Activated CD4-positive, alpha-beta T cell treated with anti-CD3 and anti-CD28 coated beads, Interleukin-2, amount 10 ng/mL, durations not matched to agents 7 days and 5 days (primary cell): ENCODE measurements at places on chromosomes 4 and X.

GRCh38 chr4:168618577-168619265 is 121.9 kb downstream of the PALLD start:
- no peak overlapping the region for H3K4me3 ChIP-seq
- H3K27me3 ChIP-seq = peaks cover 18% of the 10 kb centered on the region
- no peak for DNase-seq
- H3K4me1 ChIP-seq = no peaks in the 10 kb centered on the region

DNA sequence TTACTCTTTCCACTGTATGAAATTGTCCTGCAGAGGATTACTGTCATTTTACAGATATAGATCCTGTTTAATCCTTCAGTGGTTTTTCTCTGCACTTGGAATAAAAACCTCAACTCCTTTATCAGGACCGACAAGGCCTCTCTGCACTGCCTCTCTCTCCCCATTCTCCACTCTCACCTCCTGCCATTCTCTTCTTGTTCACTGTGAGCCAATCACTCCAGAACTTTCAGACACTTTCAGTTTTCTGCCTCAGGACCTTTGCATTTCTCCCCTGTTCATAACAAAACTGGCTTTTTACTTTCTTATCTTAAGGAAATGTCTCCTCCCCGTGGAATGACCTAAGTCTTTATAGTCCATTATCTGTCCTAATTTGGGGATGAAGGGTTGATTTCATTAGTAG is 137.3 kb downstream of the ELOVL6 start:
- peaks cover 7% of the 10 kb centered on the region for H3K36me3 ChIP-seq
- H3K4me1 ChIP-seq = peaks cover 44% of the 10 kb centered on the region
- H3K27ac ChIP-seq = peak overlapping the region; percentile 89
- no peak overlapping the region for H3K4me3 ChIP-seq
- DNase-seq = no peak
- no peaks in the 10 kb centered on the region for H3K27me3 ChIP-seq

DNA sequence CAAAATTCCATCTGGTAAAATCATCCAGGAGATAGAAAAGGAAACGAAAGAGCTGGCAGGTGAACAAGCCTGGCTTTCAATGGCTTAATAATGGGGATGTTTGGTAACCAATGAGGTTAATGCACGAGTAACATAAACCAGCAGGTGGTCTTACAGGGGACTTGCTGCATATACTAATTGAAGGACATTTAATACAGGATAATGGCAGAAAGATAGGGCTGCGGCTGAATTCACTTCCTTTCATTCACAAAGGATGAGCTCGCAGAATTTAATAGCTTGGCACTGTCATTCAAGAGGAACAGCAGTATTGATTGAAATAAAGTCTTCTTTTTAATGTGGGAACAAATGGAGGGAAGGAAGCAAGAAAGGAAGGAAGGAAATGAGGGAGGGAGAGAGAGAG is 156.3 kb upstream of the RAI2 start:
- H3K27ac ChIP-seq = no peak overlapping the region
- no peaks in the 10 kb centered on the region for H3K4me1 ChIP-seq
- H3K4me3 ChIP-seq = no peak overlapping the region

DNA sequence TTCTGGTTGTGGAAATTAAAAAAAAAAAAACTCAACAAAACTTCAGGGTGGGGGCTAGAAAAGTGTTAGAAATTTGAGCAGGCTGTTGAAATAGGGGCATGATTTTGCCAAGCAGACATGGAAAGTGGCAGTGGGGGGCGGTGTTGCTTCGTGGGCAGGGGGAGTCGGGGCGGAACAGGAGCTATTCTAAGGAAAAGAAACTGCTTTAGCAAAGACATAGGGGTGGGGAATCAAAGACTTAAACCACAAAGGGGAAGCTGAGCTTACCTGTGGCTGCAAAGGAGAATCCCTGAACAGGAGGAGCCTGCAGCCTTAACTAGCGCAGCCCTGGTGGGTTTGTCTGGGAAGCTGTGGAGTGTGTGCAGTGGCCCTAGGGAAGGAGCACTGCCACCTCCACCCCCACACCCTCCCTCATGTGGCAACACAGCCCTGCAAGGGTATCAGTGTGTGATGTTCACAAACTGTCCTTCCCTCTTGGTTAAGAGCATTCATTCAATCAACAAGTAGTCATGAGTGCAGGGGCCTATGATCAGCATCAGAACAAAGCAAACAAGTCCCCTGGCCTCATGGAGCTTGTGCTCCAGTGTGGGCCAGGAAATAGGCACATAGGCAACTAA is 20.5 kb downstream of the SEL1L3 start:
- peak; percentile 63 for DNase-seq
- H3K36me3 ChIP-seq = peaks cover 32% of the 10 kb centered on the region
- no peaks in the 10 kb centered on the region for H3K27me3 ChIP-seq
- peaks cover 42% of the 10 kb centered on the region for H3K4me1 ChIP-seq

GRCh38 chr4:89765966-89766365 is 71.0 kb downstream of the SNCA start:
- H3K27me3 ChIP-seq = peaks cover 10% of the 10 kb centered on the region
- H3K4me1 ChIP-seq = no peaks in the 10 kb centered on the region
- no peak overlapping the region for H3K27ac ChIP-seq
- H3K36me3 ChIP-seq = no peaks in the 10 kb centered on the region

DNA sequence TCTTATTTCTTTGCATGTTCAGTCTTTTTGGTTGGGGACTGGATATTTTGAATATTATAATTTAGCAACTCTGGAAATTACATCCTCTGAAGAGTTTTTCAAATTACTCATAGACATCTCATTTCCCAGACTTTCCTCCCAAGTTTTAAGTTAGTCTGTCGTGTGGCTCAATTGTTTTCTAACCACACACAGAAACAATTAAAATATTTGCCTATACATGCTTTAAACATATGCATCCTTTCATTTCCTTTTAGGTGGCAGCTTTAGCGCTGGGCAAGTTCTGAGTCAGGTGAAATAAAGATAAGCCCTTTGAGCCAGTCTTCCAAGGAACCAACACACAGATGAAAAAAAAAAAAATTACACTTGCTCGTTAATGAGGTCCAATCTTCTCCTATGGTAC is 307.0 kb upstream of the SPOCK3 start:
- H3K4me3 ChIP-seq = no peak overlapping the region
- DNase-seq = no peak
- H3K4me1 ChIP-seq = no peaks in the 10 kb centered on the region
- H3K27ac ChIP-seq = no peak overlapping the region
- H3K27me3 ChIP-seq = no peaks in the 10 kb centered on the region
- no peaks in the 10 kb centered on the region for H3K36me3 ChIP-seq

DNA sequence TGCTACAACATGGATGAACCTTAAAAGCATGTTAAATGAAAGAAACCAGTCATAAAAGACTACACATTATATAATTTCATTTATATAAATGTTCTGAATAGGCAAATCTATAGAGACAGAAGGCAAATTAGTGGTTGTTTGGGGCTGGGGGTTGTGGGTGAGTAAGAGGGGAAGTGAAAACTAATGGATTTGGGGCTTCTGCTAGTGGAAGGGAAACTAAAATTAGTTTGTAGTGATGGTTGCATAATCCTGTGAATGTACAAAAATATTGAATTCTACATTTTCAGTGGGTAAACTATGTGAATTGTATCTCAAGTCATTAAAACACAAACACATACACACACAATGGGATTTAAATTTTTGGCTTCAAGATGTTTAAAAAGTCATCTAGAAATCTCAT is 25.4 kb upstream of the LIMCH1 start:
- H3K27me3 ChIP-seq = no peaks in the 10 kb centered on the region
- no peak overlapping the region for H3K4me3 ChIP-seq
- no peaks in the 10 kb centered on the region for H3K36me3 ChIP-seq
- no peaks in the 10 kb centered on the region for H3K4me1 ChIP-seq
- DNase-seq = no peak
- no peak overlapping the region for H3K27ac ChIP-seq

- no peaks in the 10 kb centered on the region for H3K27me3 ChIP-seq
- H3K4me1 ChIP-seq = no peaks in the 10 kb centered on the region
- no peak for DNase-seq
- H3K4me3 ChIP-seq = no peak overlapping the region
- H3K36me3 ChIP-seq = no peaks in the 10 kb centered on the region
Measured at GRCh38 chrX:54711735-54712134, 86.3 kb downstream of the ITIH6 start.

DNA sequence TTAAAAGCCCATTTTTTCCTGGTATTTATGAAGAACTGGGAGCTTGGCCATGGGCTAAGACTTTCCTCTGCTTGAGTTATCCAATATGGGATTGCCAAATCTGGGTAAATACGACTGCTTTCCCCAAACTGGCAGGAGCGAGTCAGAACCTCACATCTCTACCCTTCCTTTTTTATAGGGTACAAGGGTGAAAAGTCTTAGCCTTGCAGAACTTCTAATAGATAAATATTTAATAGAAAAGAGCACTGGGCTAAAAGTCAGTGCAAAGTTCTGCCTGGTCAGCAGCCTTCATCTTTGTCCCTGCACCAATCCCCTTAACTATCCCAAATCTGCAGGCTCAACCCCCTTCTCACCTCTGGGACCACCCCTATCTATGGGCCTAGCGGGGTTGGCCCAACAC is 61.6 kb upstream of the ACSL1 start:
- no peak overlapping the region for H3K27ac ChIP-seq
- no peaks in the 10 kb centered on the region for H3K36me3 ChIP-seq
- H3K27me3 ChIP-seq = peaks cover 2% of the 10 kb centered on the region
- H3K4me3 ChIP-seq = no peak overlapping the region
- H3K4me1 ChIP-seq = peaks cover 6% of the 10 kb centered on the region

DNA sequence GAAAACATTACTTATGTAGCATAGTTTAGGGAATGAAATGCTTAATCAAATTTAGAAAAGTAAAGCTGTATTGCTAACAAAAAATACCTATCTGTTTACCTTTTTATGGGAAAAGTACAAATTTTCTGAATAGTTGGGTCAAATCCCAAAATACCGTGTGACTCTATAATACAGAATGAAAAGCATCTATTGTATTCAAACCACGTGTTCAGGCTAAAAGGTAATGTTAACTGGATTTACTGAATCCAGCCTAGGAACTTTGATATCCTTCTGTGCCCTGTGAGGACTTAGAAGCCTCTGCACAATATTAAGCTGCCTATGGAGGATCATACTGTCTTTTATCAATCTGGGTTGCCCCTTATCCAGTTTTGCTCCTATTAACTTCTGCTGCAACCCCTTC is 36.3 kb upstream of the AGA start:
- H3K4me3 ChIP-seq = no peak overlapping the region
- no peaks in the 10 kb centered on the region for H3K27me3 ChIP-seq
- DNase-seq = no peak
- no peaks in the 10 kb centered on the region for H3K36me3 ChIP-seq

DNA sequence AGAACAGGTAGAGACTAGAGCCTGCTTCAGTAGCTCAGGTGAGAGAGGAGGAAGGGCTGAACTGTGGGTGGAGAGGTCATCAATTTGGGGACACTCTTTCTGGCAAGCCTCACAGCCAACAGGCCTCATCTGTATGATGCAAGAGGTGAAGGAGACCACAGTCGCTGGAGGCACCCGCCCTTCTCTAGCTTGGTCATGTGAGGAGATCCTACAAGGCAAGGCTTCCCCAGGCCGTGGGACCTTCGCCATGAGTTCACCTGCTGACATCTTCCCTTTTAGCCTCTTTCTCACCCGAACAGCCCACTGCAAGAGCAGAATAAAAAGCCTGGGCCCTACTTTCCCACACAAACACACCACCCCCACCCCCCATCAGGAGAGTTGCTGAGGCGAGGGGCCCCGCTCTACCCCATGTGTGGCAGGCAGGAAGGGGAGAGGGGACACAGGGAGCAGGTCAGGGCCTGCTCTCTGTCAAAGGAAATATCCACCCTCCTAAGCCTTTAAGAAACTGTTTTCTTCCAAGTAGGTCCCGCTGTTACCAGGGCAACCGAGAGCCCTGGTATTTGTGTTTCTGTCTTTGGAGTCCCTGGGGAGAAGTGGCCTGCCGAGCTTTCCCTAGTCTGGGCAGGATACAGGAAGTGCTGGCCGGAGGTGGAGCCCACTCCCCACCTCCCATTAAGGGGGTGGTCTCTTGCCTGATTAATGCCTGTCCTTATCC is 8.1 kb downstream of the RTL5 start:
- no peak for DNase-seq
- no peak overlapping the region for H3K4me3 ChIP-seq
- H3K36me3 ChIP-seq = no peaks in the 10 kb centered on the region
- H3K27me3 ChIP-seq = peaks cover 24% of the 10 kb centered on the region
- no peak overlapping the region for H3K27ac ChIP-seq

- peak; percentile 50 for DNase-seq
- no peak overlapping the region for H3K4me3 ChIP-seq
Measured at GRCh38 chrX:52574416-52575275, 57.8 kb upstream of the XAGE1B start.

DNA sequence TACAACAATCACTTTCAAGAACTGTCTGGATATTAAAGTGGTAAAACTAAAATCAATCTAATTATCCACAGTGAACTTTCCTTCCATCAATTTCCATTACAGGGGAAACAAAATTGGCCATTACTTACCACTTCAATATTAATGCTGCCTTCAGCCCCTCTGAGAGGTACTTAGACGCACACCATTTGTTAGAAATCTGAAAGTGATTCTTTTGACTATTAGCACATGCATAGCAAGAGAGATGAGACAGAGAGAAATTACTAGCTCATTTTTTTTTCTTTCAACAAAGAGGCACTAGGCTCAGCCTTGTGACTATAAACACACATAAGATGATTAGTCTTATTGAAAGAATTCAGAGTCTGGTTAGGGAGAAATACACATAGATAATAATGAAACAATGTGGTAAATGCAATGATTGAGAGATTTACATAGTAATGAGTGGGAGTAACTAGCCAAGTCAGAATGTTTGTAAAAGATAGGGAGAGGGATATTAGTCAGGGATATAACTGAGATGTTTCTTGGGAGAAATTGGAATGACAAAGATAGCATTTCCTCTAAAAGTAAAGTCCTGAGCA is 93.3 kb downstream of the YIPF7 start:
- H3K4me3 ChIP-seq = no peak overlapping the region
- DNase-seq = no peak
- no peak overlapping the region for H3K27ac ChIP-seq

- H3K36me3 ChIP-seq = no peaks in the 10 kb centered on the region
- H3K4me1 ChIP-seq = no peaks in the 10 kb centered on the region
- no peak for DNase-seq
- H3K4me3 ChIP-seq = no peak overlapping the region
- H3K27me3 ChIP-seq = no peaks in the 10 kb centered on the region
Measured at GRCh38 chrX:11352296-11352741, 59.1 kb downstream of the AMELX start.

GRCh38 chr4:119493886-119494285 is 134.7 kb downstream of the PDE5A start:
- H3K4me1 ChIP-seq = peaks cover 5% of the 10 kb centered on the region
- H3K36me3 ChIP-seq = peaks cover 9% of the 10 kb centered on the region
- DNase-seq = no peak
- no peak overlapping the region for H3K4me3 ChIP-seq

DNA sequence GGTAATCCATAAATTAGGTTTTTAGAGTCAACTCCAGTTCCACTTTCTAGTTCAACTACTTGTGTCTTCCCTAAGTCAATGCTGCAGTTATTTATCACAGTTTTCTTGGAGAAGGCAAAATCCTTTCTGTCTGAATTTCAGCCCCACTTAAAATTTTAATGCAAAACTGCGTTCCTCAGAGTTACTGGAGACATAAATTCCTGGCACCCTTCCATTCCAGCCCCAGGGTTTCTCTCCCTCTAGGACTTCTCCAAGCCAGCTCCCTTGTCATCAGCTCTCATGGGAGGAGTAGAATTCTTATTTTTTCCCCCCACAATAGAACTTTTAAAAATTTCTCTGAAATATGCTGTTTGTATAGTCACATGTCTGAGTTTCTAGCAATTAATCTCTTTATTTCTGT is 50.6 kb upstream of the PHOX2B start:
- H3K4me1 ChIP-seq = no peaks in the 10 kb centered on the region
- DNase-seq = no peak
- H3K27ac ChIP-seq = no peak overlapping the region
- peaks cover 9% of the 10 kb centered on the region for H3K27me3 ChIP-seq
- H3K36me3 ChIP-seq = no peaks in the 10 kb centered on the region

GRCh38 chr4:79603681-79604080 is 195.7 kb upstream of the GK2 start:
- H3K4me1 ChIP-seq = peaks cover 12% of the 10 kb centered on the region
- peaks cover 2% of the 10 kb centered on the region for H3K27me3 ChIP-seq
- no peak overlapping the region for H3K4me3 ChIP-seq
- peak overlapping the region; percentile 82 for H3K27ac ChIP-seq
- no peaks in the 10 kb centered on the region for H3K36me3 ChIP-seq
- DNase-seq = no peak
